Fibroblast of villous mesenchyme (primary cell): ENCODE measurements at places on chromosomes 6 and 20.
A peak's percentile ranks its signal among the peaks of the same experiment; 100 is the strongest.

GRCh38 chr20:19735446-19735845 is 22.6 kb upstream of the RIN2 start:
- peak; percentile 76 for DNase-seq

DNA sequence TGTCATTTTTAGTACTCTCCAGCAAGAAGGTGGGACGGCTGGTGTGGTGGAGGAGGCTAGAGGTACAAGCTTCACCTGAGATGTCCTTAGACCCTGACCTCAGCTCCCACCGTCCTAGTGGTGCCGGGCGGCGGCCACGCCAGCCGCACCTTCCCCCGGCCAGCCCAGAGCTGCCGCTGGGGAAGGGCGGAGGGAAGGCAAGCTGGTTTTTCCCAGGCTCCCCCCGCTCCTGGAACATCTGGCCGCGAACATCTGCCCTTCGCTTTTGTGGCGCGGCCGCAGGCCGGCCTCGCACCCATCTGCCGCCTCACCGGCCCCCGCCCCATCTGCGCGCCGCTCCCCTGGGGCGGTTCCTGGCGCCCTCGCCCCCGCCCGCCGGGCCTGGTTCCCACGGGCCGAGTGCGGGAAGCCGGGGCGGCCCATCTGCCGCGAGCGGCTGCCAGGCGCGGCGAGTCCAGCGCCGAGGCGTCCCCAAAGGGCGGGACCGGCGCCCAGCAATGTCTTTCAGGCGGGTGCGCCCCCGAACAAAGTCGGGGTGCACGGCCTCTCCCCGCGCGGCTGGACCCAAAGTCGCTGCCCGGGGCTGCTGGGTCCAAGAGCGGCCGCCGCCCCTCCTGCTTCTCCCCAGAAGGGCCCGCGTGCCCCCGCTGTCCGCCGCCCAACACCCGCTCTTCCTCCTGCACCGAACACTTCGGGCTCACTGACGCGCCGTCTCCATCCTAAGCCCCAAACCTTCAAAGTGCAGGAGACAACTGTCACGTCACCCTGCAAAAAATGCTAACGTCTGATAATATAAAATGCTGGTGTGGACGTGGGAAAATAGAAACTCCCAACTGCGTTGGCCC is 17.3 kb upstream of the ID1 start:
- peak; percentile 82 for DNase-seq

DNA sequence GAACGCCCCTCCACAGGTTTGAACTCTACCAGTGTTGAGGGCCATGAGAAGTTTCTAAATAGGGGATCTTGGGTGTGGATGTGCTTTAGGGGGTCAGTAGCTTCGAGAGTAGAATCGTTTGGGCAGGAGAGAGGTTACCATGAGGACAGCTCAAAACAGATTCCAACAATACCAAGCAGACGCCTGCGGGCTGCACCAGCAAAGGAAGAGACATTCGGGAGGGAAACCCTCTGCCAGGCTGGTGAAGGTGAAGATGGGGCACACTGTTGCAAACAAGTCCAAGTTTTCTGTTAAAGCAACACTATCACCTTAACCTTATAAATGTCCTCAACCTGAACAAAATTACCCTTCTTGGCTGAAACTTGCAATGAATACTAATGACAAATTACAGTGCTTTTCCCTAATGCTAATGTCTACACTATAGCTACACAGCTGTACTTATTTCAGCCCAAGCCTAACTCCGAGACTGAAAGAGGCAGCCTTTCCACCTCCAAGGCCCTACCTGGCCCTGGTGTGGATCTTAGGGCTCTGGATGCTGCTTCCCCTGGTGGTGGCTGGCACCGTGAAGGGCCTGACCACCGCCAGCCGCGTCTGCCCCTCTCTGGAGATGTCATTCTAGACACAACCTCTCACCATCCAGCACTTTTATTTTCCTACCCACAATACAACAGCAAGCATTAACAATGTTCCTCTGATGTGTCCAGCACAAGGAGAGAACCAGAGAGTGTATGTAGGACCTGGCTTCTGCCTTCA is 80.1 kb downstream of the DLL1 start:
- DNase-seq: no peak

DNA sequence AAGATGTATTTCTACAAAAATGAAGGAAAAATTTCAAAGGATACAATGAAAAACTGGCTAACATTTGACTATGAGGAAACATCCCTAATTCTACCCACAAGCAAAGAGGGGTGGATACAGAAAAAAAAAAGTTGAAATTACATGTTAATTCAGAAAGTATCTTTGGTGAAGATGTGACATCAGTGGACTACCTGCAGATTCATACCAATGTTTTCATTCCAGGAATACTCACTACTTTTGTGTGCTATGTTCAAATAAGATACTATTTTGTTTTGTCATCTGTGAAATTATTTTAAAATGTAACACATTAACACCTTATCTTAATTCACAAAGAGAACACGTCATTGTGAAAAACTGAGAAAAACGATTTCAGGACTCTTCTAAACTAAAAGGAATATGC is 159.3 kb upstream of the SHLD1 start:
- DNase-seq: no peak

GRCh38 chr6:148972481-148972880 is 225.7 kb downstream of the UST start:
- no peak for DNase-seq

DNA sequence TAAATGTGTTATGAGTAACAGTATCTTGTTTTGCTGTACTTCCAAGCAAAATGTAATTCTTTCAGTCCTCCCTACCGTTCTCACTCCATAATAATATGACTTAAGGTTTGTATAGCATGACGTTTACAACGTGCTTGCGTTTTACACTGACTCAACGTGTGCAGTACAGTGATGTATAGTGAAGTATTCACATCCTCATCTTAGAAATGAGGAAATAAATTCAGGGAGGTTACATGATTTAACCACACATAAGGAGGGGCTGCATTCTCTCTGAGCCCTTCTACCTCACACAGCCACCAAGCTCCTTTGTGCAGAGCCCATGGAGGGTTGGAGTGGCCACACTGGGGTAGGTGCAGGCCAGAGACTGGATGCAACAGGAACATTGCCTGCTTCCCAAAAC is 164.5 kb downstream of the MTHFD1L start:
- no peak for DNase-seq

- peak; percentile 19 for DNase-seq
Measured at GRCh38 chr6:33705268-33705885, 6.1 kb downstream of the UQCC2 start.

GRCh38 chr6:37077905-37078296 is 72.4 kb downstream of the FGD2 start:
- peak; percentile 99 for DNase-seq

- DNase-seq: peak; percentile 84
Measured at GRCh38 chr6:7919871-7920270, 9.3 kb upstream of the TXNDC5 start.

- peak; percentile 68 for DNase-seq
Measured at GRCh38 chr6:38603966-38604365, 35.8 kb downstream of the BTBD9 start.

- no peak for DNase-seq
Measured at GRCh38 chr6:155115893-155116570, 120.9 kb downstream of the TIAM2 start.

DNA sequence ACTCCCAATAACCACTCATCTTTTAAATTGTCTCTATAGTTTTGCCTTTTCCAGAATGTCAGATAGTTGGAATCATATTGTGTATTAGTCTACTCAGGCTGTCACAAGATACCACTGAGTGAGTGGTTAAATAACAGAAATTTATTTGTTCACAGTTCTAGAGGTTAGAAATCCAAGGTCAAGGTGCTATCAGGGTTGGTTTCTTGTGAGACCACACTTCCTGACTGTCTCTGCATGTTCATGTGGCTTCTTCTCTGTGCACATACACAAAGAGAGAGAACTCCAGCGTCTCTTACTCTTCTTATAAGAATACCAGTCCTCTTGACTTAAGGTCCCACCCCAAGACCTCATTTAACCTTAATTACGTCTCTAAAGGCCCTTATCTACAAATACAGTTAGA is 23.9 kb upstream of the PRSS35 start:
- DNase-seq: no peak

- no peak for DNase-seq
Measured at GRCh38 chr6:13305791-13306190, 22.5 kb downstream of the TBC1D7 start.

DNA sequence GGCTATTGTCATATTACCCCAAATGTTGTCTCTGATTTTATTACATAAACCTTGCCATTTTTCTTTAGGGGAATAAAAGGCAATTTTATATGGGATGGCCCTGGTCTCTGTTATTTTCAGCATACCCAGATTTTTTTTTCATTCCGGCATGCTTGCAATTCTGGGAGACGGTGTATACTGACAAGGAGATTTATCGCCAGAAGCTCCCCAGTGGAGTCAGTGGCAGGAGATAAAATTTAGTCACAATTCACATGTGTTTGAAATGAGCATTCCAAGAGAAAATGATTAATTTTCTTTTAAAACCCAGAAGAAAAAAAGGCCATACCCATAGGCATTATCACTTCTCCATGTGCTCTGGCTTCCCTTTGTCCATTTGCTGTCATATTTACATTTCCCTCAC is 250.8 kb upstream of the RSPO3 start:
- DNase-seq: no peak

- no peak for DNase-seq
Measured at GRCh38 chr6:160022101-160022500, 53.2 kb downstream of the IGF2R start.

GRCh38 chr6:84093441-84094435 is 60.2 kb downstream of the MRAP2 start:
- DNase-seq: peak; percentile 21

GRCh38 chr6:88725111-88725975 is 238.1 kb downstream of the RNGTT start:
- peak; percentile 65 for DNase-seq

DNA sequence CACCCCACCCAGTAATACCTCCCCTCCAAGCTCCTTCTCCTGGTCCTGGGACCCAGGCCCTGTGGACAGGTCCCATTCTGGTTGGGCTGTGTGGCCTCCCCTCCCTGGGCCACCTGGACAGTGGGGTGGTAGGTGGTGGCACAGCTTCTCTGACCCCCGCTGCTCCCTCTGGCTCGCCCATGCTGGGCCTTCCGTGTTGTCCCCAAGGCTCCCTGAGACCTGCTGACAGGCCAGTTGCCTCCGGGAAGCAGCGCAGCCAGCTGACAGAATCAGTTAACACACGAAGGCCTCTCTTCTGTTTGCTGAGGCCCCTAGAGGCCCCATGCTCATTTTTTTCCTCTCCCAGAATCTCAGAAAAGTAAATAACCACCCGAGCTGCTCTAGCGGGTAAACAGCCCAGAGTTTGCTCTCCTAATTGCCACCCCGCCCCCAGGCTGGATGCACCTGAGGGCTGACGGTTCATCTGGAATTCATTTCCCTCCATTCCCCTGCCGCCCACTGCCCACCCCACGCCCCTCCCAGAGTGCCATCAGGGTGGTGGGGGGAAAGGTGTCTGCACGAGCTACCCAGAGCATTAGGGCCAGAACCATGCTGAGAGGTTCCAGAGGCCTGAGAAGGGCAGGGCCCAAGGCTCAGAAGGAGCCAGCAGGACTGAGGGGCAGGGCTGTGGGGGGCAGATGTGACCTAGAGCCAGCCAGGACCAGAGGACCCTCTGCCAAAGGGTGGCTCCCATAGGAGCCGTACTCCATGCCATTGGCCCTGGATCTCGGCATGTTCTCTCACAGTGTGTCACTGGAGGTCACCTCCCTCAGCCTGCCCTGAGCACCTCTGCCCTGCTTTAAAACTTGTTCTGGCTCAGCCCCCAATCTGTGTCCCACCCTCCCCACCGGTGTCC is 157.5 kb downstream of the GRM4 start:
- DNase-seq: no peak

- DNase-seq: peak; percentile 51
Measured at GRCh38 chr6:147117580-147117979, 86.6 kb upstream of the STXBP5 start.
